Naive thymus-derived CD4-positive, alpha-beta T cell (primary cell): ENCODE measurements at places on chromosomes 7 and 10.

DNA sequence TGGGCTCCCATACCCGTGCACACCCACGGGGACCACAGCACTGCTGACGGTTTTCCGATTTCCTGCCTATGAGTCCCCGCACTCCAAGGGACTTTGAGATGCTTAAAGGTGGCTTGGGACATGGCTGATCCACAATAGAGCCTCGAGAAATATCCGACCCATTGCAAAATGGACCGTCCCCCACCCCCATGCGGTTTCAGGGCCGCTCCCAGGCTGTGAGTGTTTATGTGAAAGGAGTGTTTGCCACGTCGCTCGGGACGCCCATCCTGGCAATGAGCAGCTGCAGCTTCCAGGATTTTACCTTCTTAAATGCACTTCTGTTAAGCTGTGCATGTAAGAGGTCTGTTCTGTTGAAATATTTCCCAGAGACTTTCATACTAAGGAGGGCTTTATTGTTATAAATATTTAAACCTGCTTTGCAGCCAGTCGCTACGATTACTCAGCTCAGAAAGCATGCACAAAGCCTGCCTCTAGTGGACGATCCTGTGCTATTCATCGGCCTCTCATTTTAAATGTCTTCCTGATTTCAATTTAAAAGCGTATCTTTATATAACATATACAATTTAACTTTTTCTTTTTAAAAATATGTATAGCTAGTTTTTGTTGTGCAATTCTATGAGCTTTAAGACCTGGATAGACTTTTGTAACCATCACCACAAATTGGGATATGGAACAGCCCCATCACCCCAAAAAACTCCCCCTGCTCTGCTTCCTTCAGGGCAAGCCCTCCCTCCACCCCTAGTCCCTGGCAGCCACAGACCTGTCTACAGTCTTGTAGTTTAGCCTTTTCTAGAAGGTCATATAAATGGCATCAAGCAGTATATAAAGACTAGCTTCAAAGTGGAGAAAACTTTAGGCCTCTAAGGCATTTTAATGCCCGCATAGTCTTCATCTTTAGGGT lies 418.3 kb downstream of the PAXIP1 start:
- DNase-seq, result no peak

DNA sequence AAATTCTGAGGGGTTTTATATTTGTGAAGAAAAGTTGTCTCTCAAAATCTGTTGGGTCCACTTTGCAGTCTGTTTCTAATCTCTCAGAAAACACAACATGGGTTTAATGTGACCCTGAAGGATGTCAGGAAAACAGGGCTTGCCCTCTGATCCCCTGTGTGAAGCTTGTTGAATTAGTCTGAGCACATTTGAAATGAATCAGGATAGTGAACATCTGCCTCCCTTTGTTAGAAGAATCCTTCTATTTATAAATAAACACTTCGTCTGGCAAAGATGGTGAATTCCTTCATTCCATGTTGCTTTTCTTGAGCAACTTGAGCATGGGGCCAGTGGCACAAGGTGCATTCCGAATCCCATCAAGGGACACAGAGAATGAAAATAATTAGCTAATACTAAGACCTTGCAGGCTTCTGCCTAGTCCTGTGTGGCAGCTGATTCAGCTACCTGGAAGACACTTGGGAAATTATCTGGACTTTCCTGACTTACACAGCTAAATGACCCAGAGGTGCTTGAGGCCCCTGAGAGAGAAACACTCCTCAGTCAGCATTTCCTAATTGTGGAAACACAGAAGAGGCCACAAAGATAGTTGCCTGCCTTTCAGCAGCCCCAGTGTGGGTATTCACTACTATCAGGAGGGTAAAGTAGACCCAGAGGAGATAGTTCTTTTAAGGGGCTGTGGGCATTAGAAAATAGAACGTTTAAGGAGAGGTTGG lies 305.5 kb downstream of the C7orf25 start:
- no peak for DNase-seq

DNA sequence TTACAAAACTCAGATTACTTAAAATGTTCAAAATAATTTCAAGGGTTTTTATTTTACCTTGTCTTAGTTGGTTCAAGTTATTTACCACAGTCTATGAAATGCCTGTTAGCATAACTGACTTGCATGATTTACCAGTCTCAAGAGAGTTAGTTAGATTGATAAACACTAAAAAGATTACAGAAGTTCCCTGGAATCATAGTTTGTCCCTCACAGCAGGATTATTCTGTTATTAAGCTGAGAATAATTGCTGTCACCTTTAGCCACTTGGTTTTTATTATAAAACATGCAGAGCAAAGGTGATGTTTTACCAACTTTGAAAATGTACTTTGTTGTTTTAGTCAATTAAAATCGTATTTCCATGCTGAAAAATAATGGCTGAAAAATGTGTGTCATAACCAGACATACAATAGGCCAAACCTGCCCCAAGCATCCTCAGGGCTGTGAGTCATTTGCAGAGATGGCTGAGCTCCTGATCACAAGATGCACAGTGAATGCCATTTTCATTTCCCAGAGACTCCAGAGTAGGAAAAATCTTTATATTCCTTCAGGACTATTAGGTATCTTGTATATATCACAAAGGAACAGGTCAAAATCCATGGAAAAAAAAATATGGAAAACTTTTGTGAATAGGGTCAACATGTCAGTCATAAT lies 87.8 kb upstream of the DKK1 start:
- no peak for DNase-seq

DNA sequence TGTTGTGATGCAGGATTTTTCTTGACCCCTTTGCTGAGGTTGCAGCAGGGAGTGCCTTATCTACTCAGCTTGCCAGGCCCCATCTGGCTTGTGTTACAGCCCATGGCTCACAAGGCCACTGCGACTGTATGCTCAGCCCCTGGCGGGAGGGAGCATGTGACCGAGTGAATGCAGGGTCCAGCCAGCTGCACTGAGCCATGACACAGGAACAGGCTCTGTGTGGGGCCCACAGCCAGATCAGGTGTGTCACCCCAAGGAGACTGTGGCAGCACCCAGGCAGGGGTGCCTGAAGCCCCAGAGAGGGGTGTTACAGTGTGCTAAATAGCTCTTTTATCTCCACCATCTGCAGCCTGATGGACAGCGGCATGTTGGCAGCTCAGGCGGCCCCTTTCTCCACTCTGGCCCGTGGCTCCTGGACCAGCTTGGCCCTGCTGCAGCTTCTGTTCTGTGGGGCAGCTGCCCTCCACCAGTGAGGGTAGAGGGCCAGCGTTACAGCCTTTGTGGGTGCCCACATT lies 2.6 kb upstream of the PCBD1 start:
- DNase-seq, result no peak

DNA sequence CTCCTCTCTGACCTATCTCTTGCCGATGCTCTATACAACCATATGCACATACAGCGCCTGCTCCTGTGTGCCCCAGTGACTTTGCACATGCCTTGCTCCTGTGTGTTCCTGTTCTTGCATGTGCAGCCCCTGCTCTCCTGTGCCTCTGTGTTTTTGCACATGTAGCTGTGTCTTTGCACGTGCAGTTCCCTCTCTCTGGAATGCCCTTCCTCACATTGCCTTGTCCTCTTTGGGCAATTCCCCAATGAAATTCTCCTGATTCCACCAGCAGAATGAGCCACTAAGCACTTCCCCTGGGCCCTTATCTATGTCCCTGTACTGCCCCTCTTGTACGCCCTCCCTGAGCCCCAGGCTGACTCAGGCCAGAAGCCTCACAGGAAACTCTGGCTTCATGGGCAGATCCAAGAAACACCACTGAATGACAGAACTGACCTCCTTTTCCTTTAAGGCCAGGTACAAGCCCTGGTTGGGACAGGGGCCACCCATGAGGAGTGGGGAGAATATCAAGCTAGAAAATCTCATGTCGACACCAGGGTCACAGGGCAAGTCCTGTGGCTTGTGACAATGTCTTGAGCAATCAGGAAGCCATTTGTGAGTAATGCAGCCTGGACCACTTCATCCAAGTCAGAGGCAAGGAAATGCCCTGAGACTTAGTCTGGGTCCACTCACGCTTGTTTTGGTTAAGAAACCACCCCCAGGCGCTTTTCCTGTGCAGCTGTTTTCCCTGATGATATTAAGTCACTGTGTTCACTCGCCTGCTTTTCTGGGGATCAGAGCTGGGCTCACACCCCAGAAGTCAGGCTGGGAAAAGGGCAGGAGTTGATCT lies 1.9 kb upstream of the ARHGAP22 start:
- DNase-seq, result no peak

DNA sequence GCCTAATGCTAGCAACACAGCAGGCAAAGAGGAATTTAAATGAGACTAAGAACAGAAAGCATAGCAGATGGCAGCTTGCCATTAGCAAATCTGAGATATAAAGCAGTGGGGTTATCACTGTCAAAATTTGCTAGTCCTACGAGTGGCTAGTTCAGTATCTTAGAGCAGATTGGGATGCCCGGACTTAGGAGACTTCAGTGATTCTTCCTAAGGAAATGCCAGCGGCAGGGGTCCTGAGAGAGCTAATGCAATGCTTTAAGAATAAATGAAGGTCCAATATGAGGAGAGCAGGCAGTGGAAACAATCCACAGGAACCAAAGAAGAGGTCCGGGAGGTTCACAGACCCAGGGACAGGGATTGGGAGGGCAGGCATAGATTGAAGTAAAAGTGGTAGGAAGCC lies 169.3 kb upstream of the NPSR1 start:
- no peak for DNase-seq

GRCh38 chr10:14325325-14325955 lies 5.3 kb downstream of the FRMD4A start:
- peak; percentile 29 for DNase-seq

DNA sequence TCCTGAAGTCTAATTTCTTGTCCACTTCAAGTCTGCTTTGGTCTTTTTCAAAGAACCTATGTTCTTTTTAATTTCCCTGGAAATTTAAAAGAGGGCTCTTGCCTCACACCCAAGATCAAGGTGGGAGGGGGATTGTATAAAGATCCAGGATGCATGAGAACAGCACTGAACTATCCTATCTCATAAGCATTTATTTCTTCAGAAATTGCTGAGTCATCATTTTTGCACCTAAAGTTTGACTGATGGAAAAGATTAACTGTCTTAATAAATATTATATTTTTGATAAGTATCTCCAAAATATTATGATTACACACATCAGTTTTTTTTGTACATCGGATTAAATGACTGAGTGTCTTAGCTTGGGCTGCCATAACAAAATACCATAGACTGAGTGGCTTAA lies 90.5 kb downstream of the RPS24 start:
- no peak for DNase-seq

GRCh38 chr7:46814516-46815250 lies 767.2 kb downstream of the TNS3 start:
- no peak for DNase-seq

DNA sequence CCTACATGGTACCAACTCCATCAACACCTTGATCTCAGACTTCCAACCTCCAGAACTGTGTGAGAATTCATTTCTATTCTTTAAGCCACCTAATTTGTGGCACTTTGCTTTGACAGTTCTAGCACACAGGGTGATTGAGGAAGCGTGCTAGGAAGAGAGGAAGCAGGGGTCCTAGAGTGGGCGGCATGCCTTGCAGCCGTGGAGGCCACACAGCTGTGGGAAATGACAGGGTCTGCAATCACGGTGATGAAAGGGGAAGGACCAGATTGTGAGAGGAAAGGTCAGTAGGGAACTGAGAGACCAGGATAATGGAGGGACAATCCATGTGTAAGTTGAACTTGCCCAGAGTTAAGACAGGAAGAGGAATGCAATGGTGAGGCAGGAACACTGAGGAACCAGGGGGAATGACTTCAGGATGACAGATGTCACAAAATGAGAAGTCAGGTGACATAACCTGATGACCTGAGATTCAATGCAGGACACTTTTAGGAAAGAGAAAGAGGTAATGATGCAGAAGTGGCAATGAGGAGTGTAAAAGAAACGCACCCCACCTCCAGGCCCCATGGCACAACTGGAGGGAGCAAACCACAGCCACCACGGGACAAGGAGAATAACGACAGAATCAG lies 87.3 kb upstream of the PIK3CG start:
- DNase-seq, result no peak

- no peak for DNase-seq
Measured at GRCh38 chr10:97724341-97724941, 10.9 kb downstream of the MARVELD1 start.

GRCh38 chr10:117373823-117374505 lies 1.3 kb downstream of the PDZD8 start:
- DNase-seq, result peak; percentile 32
